NCI-H1694 (cell line): ENCODE measurements at places on chromosomes 4 and X.
A peak's percentile ranks its signal among the peaks of the same experiment; 100 is the strongest.

DNA sequence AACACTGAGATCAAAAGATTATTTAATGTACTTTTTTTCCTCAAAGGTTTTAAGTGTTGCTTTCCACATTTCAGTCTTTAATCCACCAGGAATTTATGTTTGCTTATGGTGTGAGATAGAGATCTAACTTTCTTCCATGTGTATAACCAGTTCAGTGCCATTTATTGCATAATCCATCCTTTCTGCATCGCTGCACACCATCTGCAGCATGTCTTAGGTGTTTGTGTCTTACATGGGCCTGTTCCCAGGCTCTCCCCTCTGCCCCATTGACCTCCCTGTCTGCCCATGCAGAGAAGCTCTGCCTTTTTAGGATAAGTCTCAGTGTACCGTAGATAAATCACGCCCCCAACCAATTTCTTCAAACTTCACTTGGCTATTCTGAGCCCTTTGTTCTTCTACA, 30.3 kb downstream of the NSDHL start:
- DNase-seq: no peak

DNA sequence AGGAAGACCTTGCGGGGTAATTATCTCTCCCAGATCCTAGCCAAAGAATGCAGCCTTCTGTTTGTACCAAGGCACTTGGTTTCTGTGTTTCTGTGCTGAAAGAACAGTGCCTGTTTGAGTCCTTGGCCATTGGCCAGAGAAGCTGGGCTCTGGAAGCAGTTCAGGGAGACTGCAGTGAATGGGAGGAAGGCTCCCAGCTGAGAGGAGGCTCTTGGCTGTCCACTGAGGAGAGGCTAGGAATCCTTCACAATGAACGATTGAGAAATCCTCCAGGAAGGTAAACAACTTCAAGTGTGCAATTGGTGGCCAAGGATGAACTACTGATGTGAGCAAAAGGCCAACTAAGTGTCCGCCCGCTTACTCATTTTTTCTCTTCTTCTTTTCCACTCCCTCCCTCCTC, 61.3 kb downstream of the HS3ST1 start:
- DNase-seq: no peak

DNA sequence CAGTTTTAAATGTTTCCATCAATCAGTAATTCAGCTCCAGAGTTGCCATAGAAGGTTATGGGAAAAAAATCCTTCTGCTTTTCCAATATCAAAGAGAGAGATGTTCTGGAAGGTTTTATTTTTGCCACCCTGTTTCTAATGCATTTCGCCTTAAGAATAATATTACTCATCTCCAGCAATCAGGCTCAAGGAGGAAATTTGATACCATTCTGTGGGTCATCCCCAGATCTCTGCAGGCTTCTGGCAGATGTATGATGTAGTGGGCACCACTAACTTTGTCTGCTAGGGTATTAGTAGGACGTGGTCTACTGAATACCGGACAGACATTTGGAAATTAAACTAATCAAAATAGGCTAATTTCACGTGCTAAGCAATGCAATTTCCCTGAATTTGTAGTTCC, 645.4 kb upstream of the TENM3 start:
- no peak for DNase-seq

GRCh38 chr4:185945906-185946305, 123.0 kb upstream of the TLR3 start:
- DNase-seq: no peak

GRCh38 chr4:184313702-184314659, 96.3 kb upstream of the ENPP6 start:
- DNase-seq: no peak

- no peak for DNase-seq
Measured at GRCh38 chr4:8442596-8443358, 2.2 kb downstream of the TRMT44 start.

- DNase-seq: no peak
Measured at GRCh38 chr4:2954358-2955185, 8.6 kb downstream of the NOP14 start.

DNA sequence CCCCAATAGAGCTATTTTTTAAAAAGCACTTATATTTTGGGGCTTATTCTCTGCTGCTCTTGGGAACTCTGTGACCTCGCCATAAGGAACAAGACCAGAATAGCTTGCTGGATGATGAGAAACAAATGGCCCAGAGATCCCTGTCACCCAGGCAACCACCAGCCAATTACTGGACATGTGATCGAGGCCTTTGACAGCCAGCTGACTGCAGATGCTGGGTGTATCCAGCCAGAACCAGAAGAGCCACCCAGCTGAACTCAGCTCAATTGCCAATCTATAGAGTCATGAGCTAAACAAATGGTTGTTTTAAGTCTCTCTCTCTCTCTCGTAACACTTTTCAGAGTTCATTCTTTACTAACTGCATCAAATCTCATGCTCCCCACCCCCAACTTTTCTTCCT, 24.4 kb upstream of the CITED1 start:
- no peak for DNase-seq

- DNase-seq: no peak
Measured at GRCh38 chrX:24412637-24413363, 52.3 kb upstream of the PDK3 start.

DNA sequence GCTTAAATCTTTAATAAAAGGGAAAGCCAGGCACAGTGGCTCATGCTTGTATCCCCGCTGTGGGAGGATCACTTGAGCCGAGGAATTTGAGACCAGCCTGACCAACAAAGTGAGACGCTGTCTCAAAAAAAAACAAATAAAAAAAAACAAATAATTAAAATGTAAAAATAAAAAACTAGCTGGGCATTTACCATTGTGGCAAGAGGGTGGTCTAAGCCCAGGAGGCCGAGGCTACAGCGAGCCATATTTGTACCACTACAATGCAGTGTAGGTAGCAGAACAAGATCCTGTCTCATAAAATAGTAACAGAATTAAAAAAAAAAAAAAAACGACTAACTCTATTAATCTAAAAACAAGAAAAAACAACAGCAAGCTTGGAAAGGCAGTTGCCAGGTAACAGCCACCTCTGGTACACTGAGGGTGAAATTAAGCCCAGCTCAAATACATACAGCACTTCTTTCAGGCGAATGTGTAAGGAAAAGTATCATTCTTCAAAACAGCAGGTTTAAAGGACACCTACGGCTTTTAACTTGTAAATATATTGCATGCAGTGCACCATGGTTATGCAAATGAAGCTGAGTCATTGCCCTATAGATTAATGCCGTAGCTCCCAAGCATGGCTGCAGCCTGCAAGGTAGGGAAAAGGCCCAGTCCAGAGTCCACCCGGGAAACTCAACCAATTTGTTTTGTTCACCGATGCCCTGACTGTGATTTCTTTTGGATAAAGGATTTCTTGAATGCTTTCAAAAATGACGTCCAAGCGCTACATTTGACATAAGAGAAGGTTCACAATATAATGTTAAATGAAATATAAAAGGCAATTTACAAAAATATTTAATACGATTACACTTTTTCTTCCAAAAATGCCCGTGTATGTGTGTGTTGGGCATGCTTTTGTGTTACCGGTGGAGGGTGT, 14.5 kb upstream of the TXLNG start:
- no peak for DNase-seq

- DNase-seq: no peak
Measured at GRCh38 chr4:181601103-181601502, 642.1 kb upstream of the TENM3 start.

- no peak for DNase-seq
Measured at GRCh38 chrX:77640702-77641101, 145.3 kb downstream of the ATRX start.

DNA sequence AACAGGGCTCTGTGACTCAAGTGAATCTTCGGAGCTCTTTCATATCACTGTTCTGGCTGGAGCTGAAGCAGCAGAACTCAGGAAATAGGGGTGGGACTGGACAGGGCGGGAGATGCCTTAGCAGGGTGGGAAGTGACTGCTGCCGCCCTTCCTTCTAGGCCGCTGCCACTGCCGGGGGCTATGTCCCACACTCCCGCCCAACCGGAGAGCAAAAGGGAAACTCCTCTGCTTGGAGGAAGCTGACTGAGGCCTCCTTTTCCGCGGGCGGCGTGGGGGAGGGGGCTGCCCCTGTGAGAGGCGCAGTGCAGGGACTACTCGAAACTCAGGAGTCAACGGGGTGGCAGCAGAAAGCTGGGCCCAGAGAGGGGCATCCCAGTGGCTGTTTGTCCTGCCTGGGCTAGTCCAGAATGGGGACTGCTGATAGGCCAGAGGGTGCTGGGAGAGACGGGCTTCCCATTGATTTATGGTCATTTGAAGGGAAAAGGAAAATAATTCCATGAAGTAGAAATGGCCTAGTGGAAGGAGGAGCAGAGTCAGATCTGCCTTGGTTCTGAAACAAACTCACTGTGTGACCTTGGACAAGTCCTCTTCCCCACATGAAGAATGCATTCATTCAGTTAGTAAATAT, 36.9 kb downstream of the STARD8 start:
- no peak for DNase-seq

DNA sequence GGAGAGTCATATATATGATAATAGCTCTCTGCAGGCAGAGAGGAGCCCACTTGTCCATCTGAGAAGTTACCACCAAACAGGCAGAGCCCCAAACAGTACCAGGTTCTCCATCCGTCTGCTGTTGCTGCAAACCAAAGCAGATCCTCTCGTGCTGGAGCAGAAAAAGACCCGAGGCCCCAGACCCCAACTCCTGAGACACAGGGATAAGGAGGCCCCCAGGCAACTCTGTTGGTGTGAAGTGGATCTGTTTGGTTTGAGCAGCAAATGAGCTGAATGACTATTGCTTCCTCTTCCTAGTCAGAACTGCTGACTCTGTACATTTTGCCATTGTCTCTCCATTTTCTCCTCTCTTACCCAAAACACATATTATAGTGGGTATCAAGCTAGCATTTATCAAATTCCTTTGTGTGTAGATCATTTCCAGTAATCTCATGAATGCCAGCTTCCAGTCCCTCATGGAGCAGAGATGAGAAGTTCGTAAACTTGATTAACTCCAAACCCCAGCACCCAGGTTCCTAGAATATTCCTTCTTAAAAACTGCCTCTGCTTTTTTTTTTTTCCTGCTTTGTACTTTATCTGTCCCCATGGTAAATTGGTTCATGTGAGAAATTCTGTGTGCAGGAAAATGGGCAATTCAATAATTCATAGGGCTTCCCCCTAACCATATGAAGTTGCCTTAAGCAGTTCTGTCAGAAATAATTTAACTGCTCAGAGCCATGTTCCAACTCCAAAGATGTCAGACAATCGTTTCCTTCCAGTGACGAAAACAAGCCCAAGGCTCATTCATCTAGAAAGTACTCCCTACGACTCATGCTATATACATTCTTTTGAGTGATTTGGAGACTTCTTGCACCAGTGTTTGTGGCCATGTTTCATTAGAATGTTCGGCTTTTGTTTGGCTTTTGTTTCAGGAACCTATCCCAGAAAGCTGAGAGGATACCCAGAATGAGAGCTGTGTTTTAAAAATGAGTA, 98.6 kb upstream of the ATXN3L start:
- no peak for DNase-seq

GRCh38 chr4:17846266-17846665, 35.5 kb downstream of the NCAPG start:
- no peak for DNase-seq

DNA sequence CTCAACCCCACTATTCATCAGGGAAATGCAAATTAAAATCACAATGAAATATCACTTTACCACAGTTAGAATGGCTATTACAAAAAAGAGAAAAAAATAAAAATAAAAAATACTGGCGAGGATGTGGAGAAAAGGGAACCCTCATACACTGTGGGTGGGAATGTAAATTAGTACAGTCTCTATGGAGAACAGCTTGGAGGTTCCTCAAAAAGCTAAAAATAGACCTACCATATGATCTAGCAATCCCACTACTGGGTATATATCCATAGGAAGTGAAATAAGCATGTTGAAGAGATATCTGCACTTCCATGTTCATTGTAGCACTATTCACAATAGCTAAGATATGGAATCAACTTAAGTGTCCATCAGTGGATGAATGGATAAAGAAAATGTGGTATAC, 50.5 kb upstream of the PAGE1 start:
- no peak for DNase-seq

DNA sequence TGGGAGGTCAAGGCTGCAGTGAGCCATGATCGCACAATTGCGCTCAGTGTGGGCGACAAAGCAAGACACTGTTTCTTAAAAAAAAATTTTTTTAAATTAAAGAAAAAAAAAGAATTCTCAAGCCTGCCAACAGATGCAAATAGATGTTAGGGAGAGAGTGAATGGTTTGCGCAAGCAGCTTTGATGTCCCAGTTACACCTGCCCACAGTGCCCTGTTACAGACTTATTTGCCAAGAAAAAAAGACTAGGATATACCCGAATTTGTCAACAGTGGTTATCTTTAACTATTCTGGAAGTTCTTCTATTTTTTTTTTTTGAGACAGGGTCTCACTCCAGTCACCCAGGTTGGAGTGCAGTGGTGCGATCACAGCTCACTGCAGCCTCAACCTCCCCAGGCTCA, 44.3 kb upstream of the UGDH start:
- no peak for DNase-seq

GRCh38 chrX:13515211-13515930, 54.0 kb upstream of the EGFL6 start:
- DNase-seq: no peak

DNA sequence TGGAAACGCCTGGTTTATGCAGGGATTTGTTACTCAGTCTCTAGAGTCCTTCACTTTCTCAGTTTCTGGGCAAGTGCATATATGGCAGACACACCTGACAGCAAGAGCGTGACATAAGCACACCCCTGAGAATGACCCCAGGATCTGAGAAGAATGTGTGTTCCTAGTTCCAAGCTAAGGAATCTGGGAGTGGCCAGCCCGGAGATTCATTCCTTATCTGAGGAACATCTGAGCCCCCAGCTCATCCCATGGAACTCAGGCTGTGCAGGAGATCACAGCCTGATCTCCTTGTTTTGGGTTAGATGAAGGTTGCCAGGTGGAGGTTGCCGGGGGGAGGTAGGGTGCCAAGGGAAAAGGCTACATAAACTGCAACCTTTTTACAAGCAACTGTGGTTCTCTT, 23.8 kb upstream of the KIAA0232 start:
- no peak for DNase-seq

DNA sequence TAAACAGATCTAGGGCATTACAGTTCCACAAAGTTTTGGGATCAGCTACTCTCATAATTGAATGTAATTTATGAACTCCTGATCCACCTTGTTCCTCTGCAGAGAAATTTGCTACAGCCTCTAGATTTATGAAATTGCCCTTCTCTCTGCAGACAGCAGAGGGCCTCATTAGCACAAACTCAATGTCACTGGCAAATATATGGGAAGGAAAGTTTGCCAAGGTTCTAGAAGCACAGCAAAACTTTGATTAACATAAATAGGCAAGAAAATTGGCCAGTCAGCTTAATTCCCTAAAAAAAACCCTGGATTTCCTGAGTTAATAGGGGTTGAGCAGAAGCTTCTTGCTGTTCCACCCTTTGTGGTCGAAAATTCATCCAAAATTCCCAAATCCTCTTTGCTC, 31.5 kb downstream of the PRPS1 start:
- DNase-seq: peak; percentile 30

- no peak for DNase-seq
Measured at GRCh38 chr4:38005637-38006036, 45.4 kb downstream of the PTTG2 start.

DNA sequence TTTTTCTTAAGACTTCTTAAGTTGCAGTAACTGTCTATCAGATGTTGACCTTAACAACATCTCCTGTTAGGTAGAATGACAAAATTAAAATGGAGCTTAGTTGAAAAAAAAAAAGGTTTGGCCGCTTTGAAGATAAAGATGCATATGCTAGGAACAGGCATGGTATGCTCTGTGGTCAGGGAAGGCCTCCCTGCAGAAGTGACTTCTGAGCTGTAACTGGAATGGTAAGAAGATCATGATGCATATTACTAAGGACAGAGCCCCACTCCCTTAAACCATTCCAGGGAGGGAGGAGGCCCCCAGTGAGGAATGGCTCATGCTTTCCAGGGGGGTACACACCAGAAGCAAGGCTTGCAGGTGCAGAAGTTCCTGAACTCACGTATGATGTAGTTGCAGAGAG, 43.7 kb downstream of the PDLIM5 start:
- DNase-seq: no peak

GRCh38 chr4:48654015-48654664, 125.9 kb downstream of the FRYL start:
- no peak for DNase-seq
